Stimulated activated CD4-positive, alpha-beta T cell treated with anti-CD3 and anti-CD28 coated beads, Interleukin-15, amount 100 ng/mL, for 24 hours (primary cell): ENCODE measurements at places on chromosomes 11 and 22.

GRCh38 chr22:20390394-20390907 lies 3.5 kb upstream of the ZNF74 start:
- no peak for DNase-seq

GRCh38 chr11:15629690-15630321 lies 515.1 kb downstream of the INSC start:
- peak; percentile 20 for DNase-seq

DNA sequence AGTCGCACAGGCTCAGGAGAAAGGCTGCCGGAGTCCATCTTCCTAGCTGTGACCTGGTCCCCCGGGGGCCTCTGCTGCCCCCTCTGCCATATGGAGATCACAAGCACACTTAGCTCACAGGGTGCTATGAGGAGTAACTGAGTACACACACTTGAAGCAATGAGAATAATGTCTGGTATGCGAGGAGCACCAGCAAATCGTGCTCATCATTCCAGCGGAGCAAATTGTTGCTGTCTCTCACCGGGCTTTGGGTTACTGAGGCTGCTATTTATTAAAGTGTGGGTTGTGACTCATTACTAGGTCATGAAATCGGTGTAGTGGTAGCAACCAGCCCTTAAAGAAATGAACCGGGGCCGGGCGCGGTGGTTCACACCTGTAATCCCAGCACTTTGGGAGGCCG lies 48.1 kb upstream of the EIF3D start:
- DNase-seq: no peak

DNA sequence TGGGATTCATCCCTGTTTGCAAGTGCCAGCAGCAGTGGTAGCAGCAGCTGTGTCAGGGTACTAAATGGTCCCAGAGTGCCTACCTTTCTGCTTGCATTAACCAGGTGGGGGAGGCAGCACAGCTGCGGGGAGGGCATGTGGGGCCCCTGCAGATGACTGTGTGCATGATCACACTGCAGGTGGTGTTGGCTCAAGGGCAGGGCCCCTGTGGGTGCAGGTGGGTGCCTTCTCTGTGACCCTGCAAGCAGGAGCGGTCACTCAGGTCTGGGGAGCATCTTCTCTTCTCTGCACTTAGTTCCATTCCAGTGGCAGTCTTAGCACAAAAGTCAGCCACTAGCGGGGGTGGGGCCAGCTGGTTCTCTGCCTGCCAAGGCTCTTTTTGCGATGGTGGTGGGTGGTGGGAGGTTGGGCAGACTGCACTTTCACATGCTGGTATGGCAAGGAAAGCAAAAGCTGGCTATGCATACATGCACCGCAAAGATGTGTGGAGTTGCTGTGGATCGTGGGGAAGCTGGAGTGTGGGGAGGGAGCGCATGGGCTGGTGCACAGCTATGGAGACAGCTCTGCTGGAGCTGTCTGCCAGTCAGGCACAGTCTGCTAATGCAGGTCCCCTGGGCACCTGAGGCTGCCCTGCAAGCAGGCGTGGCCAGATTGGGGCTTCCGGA lies 157.1 kb downstream of the DYNC2H1 start:
- no peak for DNase-seq

DNA sequence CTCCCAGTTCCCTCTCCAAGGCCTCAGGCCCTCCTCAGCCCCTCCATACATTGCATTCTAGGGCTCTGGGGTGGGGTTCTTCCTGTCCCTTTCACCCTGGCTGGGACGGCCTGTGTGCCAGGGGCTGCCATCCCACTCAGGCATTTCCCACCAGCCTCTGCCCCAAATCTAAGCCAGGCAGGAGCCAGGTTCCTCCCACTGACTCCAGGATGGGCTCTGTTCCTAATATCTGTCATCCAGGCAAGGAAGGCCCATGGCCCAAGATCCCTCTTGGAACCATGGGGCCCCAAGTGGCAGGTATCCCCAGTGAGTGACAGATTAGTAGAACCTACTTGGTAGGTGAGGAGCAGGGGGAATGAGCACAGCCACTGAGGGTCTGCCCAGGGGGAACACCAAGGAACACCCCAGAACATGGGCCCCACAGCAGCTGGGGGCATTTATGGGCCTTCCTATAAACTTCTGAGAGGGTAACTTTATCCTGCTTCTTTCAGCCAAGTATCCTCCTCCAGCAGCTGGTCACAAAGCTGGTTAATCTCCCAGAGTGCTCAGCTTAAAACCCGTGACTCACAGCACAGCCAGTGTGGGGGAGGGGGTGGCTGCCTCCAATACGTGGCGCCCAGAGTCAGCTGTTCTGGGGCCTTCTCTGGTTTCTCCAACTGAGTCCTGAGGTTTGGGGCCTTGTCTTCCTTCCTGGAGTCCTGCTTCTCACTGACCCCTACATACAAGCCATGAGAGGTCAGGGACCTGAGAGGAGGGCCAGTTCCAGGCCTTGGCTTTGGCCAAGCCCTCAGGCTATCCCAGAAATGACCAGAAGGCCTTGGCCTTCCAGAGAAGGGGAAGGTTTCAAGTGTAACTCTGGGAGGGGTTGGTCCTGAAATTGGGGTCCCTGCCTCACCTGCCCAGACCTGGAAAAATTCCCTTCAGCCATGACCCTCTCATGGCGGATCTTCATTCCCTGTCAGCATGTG lies 19.9 kb upstream of the MYOD1 start:
- no peak for DNase-seq

- no peak for DNase-seq
Measured at GRCh38 chr11:134469627-134470026, 57.6 kb upstream of the B3GAT1 start.

- DNase-seq: no peak
Measured at GRCh38 chr11:30284836-30285235, 38.1 kb upstream of the ARL14EP start.

DNA sequence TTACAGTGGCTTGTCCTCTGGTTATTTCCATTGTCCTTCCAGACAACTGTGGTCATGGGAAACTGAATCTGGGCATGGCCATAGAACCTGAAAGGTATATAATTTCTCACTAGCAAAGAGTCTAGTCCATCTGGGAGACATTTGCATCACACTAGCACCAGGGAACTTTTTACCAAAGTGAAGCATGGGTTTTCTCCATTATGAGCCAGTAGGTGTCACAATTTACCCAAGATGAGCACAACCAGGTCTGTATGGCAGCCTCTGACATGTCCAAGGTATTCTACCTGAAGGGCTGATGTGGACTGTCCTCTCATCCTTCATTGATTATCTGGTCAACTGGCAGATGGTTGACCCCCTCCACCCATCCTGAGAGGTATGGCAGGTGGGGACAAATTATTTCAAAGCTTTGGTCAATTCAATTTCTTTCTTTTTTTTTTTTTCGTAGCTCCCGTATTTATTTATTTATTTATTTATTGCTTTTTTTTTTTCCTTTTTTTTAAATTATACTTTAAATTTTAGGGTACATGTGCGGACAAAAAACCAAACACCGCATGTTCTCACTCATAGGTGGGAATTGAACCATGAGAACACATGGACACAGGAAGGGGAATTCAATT lies 425.9 kb downstream of the TMEM135 start:
- no peak for DNase-seq

DNA sequence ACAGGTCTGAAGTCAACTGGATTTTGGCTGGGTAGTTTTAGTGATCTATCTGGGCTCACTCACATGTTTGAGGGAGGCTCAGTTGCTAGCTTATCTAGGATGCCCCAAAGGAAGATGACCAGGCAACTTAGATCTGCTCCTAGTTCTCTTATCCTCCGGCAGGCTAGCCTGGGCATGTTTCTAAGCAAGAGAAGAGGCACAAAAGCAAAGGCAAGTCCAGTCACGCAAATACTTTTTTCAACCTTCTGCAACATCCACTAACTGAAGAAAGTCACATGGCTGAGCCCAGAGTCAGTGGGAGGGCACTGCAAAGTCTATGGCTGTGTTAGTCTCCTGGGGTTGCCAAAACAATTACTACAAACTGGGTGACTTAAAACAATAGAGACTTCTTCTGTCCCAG lies 32.9 kb upstream of the FSHB start:
- DNase-seq: no peak

GRCh38 chr11:116275635-116276034 lies 497.2 kb downstream of the BUD13 start:
- no peak for DNase-seq

- no peak for DNase-seq
Measured at GRCh38 chr11:5090668-5091067, 21.3 kb downstream of the OR52E1 start.

- DNase-seq: no peak
Measured at GRCh38 chr11:127632546-127632945, 632.0 kb upstream of the KIRREL3 start.

- no peak for DNase-seq
Measured at GRCh38 chr22:35439365-35439717, 39.4 kb downstream of the MCM5 start.

- no peak for DNase-seq
Measured at GRCh38 chr22:48072777-48073176, 1310.3 kb downstream of the TBC1D22A start.

DNA sequence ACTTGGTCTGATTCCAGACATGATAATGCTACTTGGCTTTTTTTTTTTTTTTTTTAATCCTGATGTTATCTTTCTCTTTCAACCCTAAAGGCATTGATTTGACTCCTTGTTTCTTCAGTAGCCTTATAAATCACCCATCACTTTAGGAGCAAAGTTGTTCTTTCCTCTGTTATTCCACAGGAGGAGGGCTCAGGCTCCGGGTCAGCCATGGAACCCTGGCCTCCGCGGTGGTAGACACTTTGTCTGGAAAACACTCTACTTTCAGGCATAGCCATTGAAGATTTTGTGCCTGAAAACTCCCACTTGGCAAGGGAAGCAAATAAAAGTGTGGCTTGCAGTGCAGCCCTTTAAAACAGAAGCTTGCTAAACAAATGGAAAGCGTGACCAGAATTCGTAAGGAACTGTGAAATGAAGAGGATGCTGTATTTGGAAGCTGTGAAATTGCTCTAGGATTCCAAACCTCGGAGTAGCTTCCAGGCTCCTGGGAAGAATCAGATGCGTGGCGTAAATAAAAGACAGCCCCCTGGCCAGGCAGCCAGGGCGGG lies 44.9 kb downstream of the ARHGAP8 start:
- no peak for DNase-seq

- DNase-seq: no peak
Measured at GRCh38 chr22:44293876-44294275, 18.9 kb downstream of the SHISAL1 start.

DNA sequence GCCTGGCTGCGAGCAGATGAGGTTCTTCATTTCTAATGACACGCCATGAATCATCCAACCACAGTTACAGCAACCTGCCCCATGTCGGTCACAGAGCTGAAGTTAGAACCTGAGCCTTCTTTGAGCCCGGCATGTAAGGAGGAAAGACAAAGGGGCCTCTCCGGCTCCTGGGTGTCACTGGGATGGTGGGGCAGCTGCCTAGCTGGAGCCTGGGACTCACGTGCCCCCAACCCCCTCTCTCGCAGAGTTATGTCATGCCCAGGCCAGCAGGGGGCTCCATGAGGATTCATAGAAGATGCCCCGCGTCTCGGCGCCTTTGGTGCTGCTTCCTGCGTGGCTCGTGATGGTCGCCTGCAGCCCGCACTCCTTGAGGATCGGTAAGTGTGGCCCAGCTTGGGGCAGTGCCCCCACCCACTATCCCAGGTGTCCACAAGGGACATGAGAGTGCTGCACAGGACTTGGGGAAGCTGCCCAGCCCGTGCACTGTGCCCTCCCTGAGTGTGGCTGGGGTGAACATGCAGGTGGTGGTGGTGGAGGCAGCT lies 148.5 kb downstream of the GRIK4 start:
- DNase-seq: peak; percentile 45

GRCh38 chr11:102577182-102577581 lies 46.6 kb upstream of the MMP7 start:
- DNase-seq: no peak

GRCh38 chr11:87722756-87723565 lies 452.3 kb downstream of the RAB38 start:
- DNase-seq: peak; percentile 8

GRCh38 chr11:134856056-134856971 lies 444.3 kb upstream of the B3GAT1 start:
- no peak for DNase-seq

DNA sequence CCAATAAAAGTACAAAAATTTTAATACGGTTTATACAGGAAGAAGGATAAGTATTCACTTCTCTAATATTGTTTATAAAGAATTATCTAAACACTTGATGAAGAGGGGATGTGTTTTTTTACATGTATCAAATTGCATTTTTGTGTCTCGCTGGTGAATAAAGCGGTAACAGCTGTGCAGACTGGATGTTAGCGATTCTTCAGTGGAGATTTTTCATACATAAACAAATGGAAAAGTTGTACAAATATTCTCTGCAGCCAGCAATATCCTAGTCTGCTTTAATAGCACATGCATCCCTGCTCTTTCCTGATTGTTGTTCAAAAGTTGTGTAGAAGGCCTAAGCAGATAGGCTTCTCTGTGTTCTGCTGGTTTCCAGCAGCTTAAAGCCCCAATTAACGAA lies 369.3 kb downstream of the SOX6 start:
- no peak for DNase-seq

GRCh38 chr11:60785806-60786361 lies 751 bp downstream of the MS4A10 start:
- no peak for DNase-seq

DNA sequence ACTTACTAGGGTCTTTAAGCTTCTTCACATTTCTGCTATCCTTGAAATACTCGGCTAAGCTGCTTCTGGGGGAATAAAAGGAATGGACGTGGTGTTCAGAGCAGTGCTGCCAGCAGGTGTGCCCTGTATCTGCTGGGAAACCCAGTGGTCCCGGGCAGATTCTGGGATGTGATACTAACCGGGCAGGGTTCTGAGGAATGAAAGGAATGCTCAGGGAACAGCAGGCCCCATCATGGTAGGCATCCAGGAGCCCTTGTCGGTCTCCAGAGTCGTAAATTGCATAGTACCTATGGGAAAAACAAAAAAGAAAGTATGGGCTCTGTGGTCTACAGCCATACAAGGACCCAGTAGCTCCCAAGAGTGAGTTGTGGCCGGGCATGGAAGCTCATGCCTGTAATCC lies 4.5 kb upstream of the TMEM223 start:
- DNase-seq: no peak

DNA sequence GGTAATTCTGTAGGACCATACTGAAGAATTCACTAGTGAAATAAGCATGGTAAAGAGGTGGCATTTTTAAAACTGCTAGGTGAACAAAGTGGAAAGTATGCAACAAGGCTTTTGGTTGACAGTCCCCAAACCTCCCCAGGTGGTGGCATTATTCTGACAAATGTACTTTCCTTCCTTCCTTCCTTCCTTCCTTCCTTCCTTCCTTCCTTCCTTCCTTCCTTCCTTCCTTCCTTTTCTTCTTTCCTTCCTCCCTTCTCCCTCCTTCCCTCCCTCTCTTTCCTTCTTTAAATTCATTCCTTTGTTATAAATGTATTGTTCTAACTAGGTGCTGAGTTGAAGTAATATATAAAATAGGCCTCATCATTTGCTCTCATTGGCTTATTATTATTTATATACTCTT lies 284.7 kb upstream of the ANO5 start:
- no peak for DNase-seq

GRCh38 chr11:31050061-31050765 lies 319.3 kb downstream of the DCDC1 start:
- no peak for DNase-seq

DNA sequence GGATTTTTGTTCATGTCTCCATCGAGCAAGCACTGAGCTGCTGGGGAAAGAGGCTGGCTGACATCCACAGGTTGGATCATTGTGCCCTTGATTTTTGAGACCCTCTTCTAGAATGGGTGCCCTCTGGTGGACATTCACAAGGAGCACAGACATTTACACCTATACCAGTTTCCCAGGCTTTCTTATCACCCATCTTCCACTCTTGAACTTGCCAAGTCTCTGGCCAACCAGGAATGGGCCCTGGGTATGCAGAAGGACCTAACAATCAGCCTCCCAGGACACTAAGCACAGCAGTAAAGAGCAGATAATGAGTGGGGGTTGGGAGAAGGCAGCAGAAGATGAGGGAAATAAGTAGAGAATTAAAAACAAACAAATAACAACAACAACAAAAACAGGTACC lies 5.7 kb upstream of the INTS4 start:
- DNase-seq: peak; percentile 55
